ENCODE measurements at places on chromosomes 4 and X.

DNA sequence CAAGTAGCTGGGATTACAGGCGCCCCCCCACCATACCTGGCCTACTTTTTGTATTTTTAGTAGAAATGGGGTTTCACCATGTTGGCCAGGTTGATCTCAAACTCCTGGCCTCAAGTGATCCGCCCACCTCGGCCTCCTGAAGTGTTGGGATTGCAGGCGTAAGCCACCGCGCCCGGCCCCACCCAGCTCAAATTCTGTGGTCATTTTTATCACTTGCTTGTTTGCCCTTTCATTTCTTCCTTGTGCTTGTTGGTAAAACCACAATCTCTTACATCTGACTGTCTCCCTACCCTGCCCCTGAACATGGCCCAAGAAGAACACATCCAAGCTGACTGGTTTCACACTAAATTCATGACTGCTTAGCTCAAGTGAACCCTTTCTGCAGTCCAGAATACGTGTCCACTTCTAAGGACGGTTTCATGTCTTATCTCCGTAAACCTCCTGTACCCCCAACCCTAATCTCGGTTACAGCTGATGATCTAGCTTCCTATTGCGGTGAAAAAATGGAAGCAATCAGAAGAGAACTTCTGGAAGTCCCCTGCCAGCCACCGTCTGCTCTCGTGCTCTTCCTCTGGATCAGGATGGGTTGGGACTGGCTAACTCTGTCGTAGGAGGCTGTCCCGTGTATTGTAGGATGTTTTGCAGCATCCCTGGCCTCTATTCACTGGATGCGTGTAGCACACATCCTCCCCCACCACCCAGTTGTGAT, 5.4 kb upstream of the RS1 start:
- no peak for DNase-seq

- no peak for DNase-seq
Measured at GRCh38 chr4:150794706-150795105, 212.8 kb downstream of the MAB21L2 start.

DNA sequence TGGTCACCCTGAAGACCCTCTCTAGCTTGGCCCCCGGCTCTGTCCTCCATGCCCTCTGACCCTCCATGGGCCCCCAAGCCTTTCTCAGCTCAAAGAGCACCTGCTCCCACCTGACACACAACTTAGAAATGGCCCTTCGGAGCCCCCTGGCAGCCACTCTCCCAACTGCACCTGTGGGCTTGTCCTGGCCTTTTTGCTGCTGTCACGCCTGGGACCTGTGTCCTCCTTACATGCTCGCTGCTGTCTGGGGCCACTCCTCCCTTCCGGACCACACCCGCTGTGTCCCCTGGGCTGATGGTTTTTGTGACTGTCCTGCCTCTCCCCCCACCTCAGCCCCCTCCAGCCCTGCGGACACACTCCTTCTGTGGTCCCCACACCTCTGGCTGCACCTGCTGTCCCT, 106.2 kb upstream of the AFAP1 start:
- DNase-seq: no peak

- no peak for DNase-seq
Measured at GRCh38 chrX:120419463-120419862, 49.6 kb downstream of the LAMP2 start.

DNA sequence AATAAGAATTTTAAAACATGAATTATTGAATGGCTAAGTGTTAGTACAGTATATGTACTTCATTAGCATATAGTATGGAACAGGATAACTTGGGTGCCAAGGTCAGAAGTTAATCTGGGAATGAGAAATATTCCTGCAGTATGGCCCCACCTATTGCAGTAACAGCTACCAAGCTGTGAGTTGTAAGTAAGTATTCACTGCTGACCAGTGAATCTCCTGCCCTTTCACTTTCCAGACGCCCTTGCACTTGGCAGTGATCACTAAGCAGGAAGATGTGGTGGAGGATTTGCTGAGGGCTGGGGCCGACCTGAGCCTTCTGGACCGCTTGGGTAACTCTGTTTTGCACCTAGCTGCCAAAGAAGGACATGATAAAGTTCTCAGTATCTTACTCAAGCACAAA, 105.1 kb downstream of the NFKB1 start:
- DNase-seq: no peak

GRCh38 chrX:2321411-2321810, 179.4 kb downstream of the DHRSX start:
- no peak for DNase-seq

DNA sequence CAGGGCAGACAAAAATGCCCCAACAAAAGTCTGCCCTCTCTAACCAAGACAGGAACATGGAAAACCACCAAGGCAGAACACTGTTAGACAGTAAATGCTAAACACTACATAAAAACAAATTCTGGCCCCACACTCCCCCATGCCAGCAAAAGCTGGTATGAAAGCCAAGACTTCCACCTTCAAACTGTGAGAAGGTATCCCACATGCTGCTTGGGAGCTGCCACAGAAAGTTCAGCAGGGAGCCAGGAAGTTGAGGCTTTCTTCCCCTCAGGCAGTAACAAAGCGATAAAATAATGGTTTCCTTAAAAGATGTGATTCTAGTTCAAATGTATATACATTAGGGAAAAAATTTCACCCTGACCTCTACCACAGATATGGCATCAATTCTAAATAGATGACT, 770.4 kb upstream of the NDST4 start:
- no peak for DNase-seq

GRCh38 chr4:184099535-184099966, 118.1 kb downstream of the ENPP6 start:
- peak; percentile 84 for DNase-seq

DNA sequence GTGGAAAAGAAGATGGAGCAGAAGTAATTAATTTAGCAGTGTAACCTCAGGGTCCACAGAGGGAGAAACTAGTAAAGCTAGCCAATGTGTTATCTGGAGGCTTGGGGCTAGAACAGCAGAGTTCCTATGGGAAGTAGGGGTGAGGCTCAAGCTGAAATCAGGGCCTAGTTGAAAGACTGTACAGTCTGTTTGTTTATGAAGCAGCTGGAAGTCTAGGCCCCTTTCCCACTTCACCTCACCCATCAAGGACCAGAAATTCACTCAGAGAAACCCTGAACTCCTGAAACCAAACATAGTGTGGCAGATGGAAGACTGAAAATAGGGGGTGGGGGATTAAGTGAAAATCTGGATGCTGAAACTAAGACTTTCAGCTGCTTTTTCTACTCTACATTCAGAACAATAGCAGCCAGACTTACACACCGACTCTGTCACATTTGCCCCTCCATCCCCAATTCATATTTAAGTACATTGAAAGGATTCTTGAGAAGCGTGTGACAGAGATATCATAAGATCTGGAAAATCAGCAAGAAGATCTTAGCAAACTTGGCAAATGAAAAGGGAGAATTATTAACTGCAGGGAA, 32.6 kb upstream of the FAM241A start:
- no peak for DNase-seq

DNA sequence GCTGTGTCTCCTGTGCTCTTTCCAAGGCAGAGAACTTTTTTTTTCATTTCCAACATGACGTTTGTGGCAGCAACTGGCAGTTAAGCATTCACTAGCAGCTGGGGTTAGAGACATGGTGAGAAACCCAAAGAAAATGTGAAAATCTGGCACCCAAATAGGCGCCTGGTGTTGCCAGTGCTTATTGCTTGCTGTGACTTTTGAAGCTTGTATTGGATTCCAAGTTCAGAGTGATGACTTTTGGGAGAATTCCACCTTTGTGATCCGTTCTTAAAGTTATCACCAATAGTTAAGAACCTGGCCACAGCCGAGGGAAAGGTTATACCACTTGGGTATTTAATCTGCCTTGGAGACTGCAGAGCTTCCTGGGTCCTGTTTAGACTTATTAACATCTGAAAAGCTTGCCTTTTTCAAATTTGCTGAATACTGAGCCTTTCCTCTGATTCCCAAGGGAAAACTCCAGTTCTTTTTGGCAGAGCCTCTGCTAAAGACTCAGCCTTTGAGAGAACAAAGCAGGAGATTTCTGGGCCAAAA, 101.0 kb downstream of the OPHN1 start:
- DNase-seq: peak; percentile 33

DNA sequence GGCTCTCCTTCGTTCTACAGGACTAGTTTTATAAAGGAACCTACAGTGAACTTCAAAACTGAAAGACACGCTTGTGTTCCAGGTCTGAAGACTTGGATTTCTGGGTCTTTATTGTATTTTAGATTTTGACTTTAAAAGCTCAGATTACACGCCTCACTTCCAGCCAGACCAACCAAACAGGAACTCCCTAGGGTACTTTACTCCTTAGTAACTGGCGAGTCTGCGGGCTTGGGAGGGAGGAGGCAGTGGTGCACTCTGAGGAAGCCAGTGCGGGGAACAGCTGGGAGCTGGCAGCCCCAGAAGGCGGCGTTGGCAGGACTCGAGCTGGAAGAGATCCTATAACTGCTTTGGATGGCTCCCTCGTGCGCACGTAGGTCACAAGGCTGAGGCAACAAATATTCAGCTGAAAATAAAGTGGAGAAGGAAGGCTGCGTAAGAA, 391 bp upstream of the PHKA1 start:
- DNase-seq: peak; percentile 71

DNA sequence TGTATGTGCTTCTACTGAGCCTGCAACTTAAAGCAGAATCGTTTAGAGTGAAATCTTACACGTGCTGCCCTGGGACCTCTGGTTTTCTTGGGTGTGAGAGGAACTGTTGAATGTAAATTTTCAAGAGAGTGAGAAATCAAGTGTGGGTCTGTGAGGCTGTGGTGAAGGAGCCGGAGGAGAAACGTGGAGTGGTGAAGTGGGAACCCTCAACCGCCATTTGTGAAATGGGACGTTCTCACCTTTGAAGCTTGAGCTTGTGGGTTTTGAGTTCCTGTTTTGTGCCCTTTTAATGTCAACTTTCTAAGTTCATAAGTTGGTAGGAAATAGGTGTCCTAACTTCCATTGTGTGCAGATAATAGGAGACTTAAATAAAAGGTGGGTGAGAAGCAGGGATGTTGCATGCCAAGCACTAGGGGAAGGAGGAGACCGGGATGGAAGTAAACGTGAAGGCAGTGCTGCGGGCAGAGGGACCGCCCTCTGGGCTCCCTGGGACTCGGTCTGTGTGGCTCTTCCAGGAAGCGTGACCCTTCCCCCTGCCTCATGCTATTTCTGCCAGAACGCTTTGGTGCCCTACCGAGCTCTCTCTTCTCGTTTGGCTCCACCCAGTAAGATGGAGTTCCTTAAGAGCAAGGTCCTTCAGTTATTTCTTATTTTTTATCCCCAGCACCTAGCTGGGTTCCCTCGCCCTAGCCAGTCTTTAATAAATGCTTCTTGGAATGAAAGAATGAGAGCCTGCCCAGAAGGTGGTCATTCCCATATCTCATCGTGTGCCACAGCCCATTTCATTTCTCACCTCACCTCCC, 56.0 kb downstream of the TMEM131L start:
- no peak for DNase-seq

- DNase-seq: no peak
Measured at GRCh38 chr4:140049849-140050637, 103.9 kb downstream of the MAML3 start.

- peak; percentile 66 for DNase-seq
Measured at GRCh38 chr4:73573794-73574528, 46.3 kb downstream of the RASSF6 start.

DNA sequence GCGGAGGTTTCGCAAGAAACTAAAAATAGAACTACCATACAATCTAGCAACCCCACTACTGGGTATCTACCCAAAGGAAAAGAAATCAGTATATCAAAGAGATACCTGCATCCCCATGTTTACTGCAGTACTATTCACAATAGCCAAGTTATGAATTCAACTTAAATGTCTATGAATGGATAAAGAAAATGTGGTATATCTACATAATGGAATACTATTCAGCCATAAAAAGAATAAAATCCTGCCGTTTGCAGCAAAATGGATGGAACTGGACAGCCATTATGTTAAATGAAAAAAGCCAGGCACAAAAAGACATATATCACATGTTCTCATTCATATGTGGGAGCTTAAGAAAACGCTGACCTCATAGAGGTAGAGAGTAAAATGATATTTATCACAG, 65.3 kb downstream of the LCORL start:
- no peak for DNase-seq

DNA sequence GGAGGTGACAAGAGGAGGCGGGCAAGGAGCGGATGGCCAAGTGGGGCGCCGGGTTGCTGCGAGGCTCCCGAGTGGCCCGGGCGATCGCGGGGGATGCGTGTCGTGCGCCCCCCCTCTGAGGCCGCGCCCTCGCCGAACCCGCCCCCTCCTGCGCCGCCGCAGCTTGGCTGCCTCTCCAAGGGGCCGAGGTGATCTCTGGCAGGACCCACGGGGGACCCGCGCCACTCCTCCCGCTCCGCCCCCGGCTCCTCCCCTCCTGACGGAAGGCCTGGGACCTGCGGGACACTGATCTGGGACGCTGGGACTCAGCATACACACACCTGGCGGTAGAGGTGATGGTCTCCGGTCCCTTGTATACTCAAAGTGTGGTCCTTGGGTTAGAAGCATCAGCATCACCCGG, 21.9 kb upstream of the FAM47C start:
- no peak for DNase-seq

- no peak for DNase-seq
Measured at GRCh38 chrX:22040184-22040583, 8.1 kb downstream of the PHEX start.

DNA sequence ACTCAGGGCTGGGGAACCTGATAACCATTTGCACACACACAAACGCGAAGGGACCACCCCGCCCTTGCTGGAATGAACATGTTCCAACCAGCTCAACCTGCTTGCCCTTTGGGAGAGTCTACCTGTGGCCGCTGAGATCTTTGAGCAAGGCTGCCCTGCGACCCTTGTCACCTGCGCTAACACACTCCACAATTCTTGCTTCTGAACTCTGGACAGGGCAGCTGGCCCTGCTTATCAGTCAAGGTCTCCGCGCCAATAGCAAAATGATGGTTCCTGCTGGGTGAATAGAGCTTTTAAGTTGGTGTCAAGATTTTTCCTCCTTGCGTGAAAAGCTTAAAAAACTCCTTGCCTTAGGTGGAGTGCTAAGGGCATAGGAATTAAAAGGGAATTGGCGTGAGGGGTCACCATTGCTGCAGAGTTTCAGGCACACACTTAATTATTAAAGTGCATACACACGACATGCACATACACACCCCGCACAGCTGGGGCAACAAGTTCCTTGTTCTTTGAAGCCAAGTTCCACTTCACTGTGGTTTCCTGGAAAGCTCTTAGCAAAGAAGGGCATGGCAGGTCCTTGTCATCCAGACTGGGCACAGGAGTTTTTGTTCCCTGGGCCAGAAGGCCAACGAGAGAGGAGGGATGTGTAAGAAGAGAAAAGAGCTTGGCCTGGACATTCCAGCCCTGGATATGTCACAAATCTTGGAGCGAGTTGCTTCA, 207.7 kb downstream of the STIM2 start:
- DNase-seq: no peak

DNA sequence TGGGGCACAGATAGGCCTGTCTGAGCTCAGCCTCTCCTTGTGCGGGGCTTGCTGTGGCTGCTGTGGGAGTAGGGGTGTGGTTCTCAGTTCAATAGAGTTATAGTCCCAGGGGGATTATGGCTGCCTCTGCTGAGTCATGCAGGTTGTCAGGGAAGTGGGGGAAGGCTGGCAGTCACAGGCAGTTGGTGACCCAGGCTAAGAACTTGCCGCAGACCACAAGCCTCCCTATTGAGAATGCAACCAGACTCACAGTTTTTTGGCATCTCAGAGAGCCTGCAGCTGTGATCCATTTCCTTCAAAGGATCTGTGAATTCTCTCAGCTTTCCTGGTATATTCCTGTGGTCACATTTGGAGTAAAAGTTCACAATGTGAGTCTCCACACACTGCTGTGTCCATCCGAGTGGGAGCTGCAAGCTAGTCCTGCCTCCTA, 364.9 kb downstream of the ZNF674 start:
- DNase-seq: peak; percentile 28
